ENCODE measurements at places on chromosomes 12 and 14.
A peak's percentile ranks its signal among the peaks of the same experiment; 100 is the strongest.

DNA sequence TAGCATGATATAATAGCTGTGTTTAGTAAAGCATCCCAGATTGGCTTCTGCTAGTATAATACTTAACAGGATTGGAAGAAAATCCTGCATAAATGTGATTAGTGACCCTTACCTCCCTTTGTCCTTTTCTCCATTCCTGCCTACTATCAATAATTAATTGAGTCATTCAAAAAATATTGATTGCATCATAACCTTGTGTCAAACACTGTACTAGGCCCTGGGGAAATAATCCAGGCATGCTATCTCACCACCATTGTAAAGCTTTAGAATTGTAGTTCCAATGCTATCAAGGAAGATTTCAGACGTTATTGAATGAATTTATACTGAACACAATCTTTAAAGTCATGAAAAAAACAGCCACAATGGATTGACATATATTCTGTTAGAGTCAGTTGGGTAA is 378.6 kb upstream of the DDHD1 start:
- DNase-seq: no peak

DNA sequence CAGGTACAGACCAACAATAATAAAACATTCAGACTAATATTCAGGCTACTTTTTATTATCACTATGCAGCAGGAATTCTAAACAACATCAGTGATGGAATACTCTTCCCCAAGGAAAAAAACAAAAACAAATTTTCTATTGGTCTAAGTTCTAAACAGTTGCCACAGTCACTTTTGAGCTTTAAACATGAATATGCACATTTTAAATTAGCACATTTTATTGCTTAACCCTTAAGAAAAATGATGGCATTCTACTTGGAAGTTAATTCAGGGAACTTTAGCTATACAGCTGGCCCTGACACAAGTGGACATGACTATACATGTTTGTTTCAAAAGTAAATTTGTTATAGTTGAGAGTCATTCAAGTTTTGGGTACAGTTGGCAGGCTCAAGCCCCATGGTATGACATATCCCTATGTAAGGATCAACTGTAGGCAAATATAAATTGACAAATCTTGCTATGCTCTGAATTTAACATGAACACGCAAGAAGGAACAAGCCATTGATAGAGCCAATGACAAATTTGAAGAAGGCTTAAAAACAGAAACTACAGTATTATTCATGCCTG is 224.3 kb upstream of the AMIGO2 start:
- no peak for DNase-seq

DNA sequence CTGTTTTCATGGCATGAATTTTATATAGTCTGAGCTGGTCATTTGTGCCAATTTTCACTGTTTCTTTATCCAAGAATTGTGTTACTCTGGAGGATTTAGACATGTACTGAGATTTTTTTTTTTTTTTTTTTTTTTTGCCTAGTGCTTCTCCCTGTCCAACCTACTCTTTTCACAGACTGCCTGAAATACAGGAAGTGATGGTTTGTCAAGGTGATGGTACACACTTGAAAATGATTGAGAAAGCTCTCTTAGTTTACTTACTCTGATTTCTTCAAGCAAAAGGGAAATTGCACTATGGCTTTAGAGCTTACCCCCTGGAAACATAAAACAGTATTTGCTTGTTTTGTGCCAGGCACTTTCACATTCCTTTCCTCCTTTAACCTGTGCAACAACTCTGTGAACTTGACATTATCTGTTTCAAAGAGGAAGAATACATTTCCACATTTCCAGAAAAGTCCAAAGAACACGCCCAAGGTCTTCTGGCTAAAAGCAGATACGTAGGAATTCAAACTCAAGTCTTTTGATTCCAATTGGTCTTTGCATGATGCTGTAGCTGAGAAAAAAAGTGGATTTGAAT is 181.1 kb downstream of the SLC15A5 start:
- DNase-seq: no peak

GRCh38 chr12:32921397-32921796 is 24.8 kb upstream of the PKP2 start:
- DNase-seq: no peak

- DNase-seq: no peak
Measured at GRCh38 chr12:115956236-115956635, 321.3 kb downstream of the MED13L start.

- DNase-seq: no peak
Measured at GRCh38 chr14:62301080-62301479, 538.9 kb downstream of the SNAPC1 start.

GRCh38 chr12:78359520-78359919 is 505.1 kb upstream of the SYT1 start:
- DNase-seq: peak; percentile 3

GRCh38 chr14:54052696-54053385 is 96.2 kb upstream of the BMP4 start:
- DNase-seq: no peak

- peak; percentile 74 for DNase-seq
Measured at GRCh38 chr12:89461649-89462612, 62.7 kb downstream of the GALNT4 start.

DNA sequence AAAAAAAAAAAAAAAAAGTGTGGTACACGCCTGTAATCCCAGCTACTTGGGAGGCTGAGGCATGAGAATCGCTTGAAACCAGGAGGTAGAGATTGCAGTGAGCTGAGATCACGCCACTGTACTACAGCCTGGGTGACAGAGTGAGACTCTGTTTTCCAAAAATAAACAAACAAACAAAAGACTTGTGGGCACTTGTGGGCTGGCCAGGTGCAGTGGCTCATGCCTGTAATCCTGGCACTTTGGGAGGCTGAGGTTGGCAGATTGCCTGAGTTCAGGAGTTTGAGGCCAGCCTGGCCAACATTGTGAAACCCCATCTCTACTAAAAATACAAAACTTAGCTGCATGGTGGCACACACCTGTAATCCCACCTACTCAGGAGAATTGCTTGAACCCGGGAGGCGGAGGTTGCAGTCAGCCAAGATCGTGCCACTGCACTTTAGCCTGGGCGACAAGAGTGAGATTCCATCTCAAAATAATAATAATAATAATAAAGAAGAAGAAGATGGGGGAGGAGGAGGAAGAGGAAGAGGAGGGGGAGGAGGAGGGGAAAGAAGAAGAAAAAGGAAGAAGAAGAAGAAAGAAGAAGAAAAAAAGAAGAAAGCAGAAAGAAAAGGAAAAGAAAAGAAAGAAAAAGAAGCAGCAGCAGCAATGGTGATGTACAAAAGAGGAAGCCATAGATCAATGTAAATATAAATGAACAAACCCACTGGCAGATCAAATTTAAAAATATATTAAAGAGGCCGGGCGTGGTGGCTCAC is 27.9 kb upstream of the CCNT1 start:
- no peak for DNase-seq
